Fibroblast of skin of right biceps (primary cell): ENCODE measurements at places on chromosomes 7 and 10.
A peak's percentile ranks its signal among the peaks of the same experiment; 100 is the strongest.

DNA sequence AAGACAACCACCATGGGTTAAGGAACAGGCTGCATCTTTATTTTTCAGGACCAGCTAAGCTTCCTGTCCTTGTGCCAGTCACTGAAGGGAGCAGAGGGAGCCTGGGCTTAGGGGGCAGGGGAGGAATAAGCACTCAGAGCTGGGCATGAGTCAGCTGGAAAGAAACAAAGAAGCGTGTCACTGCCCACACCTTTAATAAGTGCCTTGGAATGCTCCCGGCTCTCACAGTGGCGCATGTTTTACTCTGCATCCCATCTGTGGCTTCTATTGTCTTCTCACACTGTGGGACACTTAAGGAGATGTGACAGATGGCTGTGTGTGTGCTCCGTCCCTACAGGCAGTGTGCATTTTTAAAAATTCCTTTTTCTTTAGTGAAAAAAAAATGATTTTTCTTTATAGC lies 71.7 kb downstream of the MTURN start:
- peak; percentile 37 for DNase-seq

- DNase-seq: no peak
Measured at GRCh38 chr7:27670676-27671075, 8.0 kb upstream of the HIBADH start.

DNA sequence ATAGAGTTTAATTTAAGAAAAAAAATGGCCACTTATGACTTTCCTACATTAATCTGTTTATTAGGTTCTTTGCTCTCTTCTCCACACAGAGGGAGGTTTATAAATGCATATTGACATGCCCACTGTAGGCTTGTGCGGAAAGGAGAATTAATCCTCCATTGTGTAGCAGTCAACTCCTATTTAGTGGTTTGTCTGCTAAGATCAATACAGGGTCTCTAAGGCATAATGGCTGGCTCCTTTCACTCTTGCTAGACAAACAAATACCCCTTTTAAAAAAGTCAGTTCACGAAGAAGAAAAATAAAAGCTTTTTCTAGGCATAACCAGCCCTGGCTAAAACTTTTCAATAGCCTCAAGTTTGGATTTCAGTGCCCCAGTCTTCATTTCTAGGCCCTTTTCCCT lies 141.6 kb downstream of the TSPAN12 start:
- no peak for DNase-seq

DNA sequence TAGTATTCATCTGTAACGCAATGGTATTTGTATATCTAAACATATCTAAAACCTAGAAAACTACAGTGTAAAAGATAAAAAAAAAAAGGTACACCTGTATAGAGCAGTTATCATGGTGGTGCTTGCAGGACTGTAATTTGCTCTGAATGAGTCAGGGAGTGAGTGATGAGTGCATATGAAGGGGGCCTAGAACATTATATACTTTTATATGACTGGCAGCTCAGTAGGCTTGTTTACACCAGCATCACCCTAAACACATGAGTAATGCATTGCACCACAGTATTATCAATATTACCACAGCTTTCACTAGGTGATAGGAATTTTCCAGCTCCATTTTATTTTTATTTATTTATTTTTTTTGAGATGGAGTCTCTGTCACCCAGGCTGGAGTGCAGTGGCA lies 40.8 kb downstream of the TRIM24 start:
- no peak for DNase-seq

GRCh38 chr10:110486680-110487410 lies 10.9 kb upstream of the DUSP5 start:
- DNase-seq: peak; percentile 31

DNA sequence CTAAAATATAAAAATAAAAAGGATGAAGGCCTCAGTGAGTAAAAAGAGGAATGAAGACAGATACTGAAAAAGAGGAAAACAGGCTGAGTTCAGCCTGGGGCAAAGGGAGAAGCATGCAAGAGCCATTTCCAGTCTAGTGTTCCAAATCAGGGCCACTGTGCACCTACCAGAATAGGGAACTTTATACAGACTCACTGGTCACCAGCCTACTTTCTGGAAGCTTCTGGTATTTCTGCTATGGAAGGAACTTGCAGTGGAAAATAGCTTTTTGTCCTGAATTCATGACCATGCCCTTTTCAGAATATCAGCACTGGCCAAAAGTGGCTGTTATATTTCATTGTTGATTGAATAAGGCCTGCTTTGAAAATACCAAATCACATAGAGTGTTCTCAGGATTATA lies 28.8 kb downstream of the ABRAXAS2 start:
- DNase-seq: no peak

- DNase-seq: peak; percentile 8
Measured at GRCh38 chr7:21869785-21870402, 75.8 kb downstream of the CDCA7L start.

- DNase-seq: peak; percentile 34
Measured at GRCh38 chr7:148773334-148773733, 74.6 kb downstream of the CUL1 start.

DNA sequence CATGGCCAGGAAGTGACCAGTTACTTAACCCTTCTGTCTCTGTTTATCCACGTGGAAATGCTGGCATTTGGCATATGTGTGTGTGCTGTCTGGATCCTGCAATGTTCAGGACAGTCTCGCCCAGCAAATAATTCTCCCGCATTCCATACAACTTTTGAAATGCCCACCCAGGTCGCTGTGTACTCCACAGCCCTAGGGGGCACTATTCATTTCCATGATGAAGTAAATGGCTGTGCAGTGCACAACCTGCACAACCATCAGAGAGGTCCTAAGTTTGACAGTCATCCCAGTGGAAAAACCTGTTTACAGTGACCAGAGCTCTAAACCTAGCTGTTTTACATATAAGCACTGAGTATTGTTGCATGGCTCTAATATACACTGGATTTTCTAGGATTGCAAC lies 38.1 kb downstream of the ZNF503 start:
- no peak for DNase-seq

- DNase-seq: no peak
Measured at GRCh38 chr10:16741540-16741939, 75.7 kb downstream of the RSU1 start.

DNA sequence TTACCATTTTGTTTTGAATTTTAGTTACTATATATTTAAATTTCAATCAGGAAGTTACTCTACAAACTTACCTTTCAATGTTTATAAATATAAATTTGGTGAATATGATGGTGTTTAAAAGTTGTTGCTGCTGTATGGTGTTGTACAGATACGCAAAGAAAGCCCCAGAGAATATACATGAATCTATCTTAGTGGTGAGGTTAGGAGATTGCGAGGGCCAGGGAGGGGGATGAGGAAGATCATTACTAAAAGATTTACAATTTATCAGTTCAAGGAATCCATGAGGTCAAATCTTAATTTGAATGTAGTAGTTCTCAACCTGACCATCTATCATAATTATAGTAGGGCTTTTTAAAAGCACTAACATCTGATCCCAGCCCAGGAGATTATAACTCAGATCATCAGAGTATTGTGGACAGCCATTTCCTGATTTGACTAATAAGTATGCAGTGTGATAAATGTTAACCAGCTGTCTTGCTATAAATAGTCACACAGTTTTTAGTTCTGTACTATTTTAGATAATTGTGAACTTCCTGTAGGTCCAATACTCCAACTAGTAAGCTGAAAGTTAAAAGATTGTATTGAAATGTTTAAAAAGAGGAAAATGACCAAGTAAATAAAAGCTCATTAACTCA lies 23.6 kb downstream of the FAM3C start:
- peak; percentile 76 for DNase-seq

DNA sequence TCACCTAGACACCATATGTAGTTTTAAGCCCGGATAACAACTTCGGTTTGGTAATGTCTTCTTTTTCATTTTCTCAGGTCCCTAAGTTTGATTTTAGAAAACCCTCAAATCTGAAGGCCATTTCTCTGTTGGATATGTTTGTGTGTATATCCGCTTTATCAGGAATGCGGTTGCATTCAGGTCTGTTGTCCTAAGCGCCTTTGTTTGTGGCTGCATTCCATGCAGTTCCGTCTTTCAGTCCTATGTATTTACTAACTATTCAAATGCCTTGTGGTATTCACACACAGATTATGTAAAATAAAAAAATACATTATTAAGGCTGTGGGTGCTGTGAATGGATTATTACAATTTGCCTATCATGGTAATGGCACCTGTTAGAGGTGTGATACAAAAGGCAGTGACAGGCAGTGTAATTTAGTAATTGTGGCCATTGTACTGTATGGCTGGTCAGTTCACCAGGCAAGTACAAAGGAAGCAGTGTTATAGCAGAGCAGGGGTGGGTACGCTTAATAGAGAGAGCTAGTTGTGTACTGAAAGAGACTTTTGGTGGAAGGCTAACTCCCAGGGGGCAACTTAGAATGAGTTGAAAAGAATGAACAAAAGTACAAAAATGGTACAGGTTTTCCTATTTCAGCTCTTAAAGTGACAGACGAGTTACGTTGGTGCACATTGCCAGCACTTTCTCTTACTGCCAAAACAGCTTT lies 136.4 kb downstream of the VTI1A start:
- DNase-seq: no peak

DNA sequence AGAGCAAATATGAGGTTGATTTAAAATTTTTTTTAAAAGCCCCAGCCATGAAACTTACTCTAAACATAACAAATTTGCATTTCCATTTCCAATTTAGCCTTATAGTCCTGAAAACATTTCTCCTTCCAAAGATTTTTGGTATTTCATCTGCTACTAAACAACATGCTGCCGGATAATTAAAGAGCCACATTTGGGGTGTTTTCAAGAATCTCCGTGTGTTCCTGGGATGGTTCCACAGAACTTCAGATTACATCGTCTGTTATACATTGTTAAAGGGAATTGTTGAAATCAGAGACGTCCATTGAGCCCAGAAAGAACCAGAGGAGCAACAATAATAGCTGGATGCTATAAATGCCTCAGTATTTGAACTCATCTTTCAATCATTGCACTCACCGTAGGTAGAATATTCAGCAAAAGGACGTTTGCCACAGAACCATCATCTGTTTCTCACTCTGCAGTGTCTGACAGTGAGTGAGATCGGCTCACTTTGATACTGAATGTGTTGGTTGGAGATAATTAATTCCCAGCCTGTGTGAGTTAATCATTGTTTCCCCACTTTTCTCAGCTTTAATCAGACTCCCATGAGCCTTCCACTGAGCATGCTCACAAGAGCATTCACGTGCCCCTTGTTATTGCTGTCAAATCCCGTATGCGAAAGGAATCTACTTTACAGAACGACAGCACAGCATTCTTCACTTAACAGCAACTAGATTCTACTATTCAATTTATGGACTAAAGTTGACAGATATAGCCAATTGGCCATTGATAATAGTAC lies 128.4 kb upstream of the PALS2 start:
- no peak for DNase-seq

GRCh38 chr7:77460057-77460486 lies 43.9 kb upstream of the GSAP start:
- DNase-seq: no peak

GRCh38 chr7:40873248-40873647 lies 738.4 kb downstream of the SUGCT start:
- DNase-seq: no peak

DNA sequence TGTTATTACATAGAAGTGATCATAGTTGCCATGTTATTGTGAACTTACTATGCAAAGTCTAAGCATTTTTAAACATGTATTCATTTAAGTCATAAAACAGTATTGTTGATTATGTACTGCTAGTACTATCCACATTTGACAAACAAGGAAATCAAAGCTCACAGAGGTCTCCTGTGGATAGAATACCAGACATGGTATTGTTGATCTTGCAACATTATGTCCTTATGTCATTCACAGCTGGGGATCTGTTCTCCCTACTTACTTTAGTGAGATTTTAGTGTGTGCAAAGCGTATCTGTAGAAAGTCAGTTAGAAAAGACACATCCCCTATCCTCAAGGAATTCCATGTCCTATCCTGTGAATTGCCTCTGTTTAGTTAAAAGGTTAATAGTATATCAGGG lies 106.1 kb downstream of the SND1 start:
- no peak for DNase-seq

DNA sequence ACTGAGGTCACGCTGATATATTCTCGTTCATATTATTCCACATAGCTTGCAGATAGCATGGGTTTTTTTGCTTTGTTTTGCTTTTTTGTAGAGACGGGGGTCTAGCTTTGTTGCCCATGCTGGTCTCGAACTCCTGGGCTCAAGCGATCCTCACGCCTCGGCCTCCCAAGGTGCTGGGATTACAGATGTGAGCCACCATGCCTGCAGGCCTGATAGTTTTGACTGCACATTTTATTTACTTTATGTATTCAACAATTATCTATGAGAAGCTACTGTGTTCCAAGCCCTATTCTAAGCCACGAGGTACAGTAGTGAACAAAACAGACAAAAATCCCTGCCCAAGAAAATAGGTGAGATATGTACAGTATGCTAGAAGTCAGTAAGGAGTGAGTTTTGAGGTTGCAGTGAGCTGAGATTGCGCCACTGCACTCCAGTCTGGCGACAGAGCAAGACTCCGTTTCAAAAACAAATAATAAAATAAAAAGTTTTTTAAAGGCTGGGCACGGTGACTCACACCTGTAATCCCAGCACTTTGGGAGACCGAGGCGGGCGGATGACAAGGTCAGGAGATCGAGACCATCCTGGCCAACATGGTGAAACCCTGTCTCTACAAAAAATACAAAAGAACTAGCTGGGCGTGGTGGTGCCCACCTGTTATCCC lies 1.3 kb upstream of the YWHAG start:
- DNase-seq: peak; percentile 18

GRCh38 chr10:72637398-72637857 lies 11.5 kb upstream of the MICU1 start:
- DNase-seq: peak; percentile 78

- no peak for DNase-seq
Measured at GRCh38 chr10:71243756-71244395, 31.5 kb downstream of the UNC5B start.

DNA sequence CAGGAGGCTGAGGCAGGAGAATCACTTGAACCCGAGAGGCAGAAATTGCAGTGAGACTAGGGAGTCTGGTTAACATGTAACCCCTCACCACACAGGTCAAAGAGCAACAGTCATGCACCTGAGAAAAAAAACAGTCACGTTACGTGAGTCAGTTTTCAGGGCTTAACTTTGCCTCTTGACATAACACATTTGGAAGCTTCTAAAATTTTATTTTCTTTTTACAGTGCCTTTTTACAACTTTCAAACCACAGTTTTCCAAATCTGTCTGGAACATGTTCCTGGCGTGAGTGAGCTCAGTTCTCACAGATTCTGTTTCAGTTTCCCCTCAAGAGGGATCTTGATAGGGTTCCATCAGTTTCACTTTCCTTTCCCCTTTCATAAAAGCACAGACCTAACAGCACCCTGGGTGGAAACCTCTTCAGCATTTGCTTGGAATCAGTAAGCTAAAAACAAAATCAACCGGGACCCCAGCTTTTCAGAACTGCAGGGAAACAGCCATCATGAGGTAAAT lies 4.4 kb downstream of the IFIT3 start:
- DNase-seq: peak; percentile 53

- DNase-seq: no peak
Measured at GRCh38 chr7:44258865-44259546, 58.2 kb downstream of the YKT6 start.

- no peak for DNase-seq
Measured at GRCh38 chr10:96988426-96988825, 156.3 kb downstream of the LCOR start.

- no peak for DNase-seq
Measured at GRCh38 chr7:135185471-135186260, 15.2 kb upstream of the CYREN start.

- DNase-seq: peak; percentile 91
Measured at GRCh38 chr10:126063353-126063791, 167.0 kb downstream of the FANK1 start.

- no peak for DNase-seq
Measured at GRCh38 chr10:14450041-14450491, 119.3 kb upstream of the FRMD4A start.
